ENCODE measurements at places on chromosomes 7 and 10.

DNA sequence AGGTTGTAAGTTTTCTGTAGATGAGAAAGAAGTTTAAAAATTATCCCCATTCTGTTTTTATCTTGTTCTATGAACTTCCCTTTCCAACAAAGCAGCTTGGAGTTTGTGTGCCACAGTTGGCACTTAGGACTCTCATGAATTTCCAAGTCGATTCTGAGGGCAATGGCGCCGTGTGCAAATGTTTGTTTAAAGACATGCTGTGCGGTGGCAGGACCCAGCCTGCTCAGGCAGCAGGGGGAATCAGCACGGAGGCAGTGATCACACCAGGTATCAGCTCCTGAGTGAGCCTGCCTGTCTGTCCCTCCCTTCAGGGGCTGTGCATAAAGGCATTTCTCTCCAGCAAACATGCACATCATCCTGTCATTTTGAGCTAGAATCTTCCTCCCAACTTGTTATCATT is 109.8 kb upstream of the WDR11 start:
- DNase-seq = no peak

DNA sequence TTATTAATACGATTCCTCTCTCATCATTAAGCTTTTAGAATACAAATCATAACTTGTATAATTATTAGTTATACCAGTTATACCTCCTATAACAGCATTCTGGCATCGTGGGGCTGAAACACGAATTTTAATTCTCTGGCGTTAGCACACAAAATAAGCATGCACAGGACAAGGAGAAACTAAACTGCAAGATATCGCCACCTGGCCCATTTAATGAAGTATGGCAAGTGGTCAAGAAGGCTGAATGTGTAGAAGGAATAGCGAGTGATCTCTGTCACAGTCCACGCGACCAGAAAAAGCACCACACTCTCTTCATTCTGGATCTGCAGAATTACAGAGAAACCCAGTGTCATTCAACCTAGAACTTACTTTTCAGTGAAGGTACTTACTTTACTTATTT is 18.1 kb downstream of the HACD1 start:
- no peak for DNase-seq

DNA sequence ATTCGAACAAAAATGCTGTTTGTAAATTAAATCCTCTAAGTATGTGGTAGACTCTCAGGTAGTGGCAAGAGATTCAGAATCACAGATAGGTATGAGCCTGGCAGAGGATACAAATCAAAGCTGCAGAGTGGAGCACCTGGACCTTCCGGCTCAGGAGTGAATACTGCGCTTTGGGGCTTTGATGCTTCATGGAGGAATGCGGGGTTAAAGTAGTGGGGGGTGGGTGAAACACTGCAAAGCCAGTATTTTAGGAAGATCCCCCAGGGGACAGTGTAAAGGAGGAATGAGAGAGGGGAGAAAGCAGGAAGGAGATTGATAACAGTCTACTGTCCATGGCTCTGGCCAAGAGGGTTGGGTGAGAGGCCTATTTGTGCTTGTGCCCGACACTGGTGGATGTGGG is 43.2 kb downstream of the CREB5 start:
- DNase-seq = no peak

- DNase-seq = no peak
These were observed 72.1 kb upstream of the STARD3NL start for GRCh38 chr7:38105874-38106483.

- DNase-seq = no peak
These were observed 73.0 kb upstream of the MKRN1 start for GRCh38 chr7:140552240-140552679.

- DNase-seq = no peak
These were observed 55.4 kb upstream of the KIAA1217 start for GRCh38 chr10:24153537-24153936.

- DNase-seq = no peak
These were observed 37.3 kb upstream of the PRSS1 start for GRCh38 chr7:142711746-142712616.

DNA sequence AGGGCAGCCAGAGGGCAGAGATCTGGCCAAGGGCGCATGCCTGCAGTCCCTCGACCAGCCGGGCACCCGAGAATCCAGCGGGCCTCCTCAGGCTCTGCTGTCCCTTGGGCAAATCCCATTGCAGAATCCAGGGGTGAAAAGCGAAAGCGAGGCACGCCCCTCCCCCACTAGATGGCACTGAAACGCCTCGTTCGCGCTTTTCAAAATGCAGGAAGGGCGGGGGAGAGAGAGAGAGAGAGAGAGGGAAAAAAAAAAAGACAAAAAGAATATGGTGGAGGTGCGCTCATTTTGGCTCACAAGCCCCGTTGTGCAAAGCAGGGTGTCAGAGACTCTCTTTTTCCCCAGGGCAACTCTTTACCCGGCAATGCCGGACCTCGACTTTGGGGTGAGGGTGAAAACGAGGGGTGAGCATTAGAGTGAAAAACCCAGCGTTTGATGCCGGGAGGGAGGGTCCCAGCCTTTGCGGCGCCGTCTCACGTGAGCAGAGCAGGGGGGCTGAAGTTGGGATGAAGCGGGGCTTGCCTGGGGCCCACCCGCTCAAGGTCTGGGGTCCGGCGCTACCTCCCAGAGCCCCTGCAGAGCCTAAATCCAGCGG is 2.5 kb upstream of the TMEM178B start:
- DNase-seq = peak; percentile 21

DNA sequence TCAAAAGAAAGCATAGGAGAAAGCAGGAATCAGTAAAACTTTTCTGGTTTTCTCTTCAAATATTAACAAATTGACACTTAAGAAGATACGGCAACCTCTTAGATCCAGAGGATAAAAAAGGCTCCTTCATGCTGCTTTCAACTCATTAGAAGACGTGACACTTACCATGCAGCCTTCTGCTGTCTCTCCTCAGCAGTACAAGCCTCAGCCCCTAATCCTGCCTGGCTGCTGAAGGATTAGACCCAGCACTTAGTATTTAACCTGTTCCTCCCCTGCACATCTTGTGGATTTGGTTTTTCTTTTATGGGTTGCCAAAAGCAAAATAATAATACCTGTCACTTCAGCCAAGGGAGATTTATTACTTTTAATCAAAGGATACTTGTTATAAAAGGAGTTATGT is 108.4 kb downstream of the LYZL1 start:
- DNase-seq = no peak

DNA sequence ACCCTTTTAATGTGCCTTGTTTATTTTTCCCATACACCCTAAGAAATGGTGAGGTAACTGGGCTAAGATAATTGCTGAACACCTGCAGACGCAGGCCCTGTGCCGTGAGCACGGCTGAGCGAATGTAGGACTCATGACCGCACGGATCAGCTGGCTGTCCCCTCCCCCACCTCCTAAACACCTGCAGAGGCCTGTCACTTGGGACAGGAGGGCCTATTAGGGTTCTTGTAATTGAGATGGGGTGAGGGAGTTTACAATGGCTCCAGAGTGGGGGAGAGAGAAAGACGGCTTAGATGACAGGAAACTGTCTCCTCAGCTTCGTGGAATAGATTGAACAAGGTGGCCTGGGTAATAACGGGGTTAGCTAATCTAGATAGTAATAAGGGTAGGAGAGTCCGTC is 291.7 kb upstream of the HABP2 start:
- DNase-seq = no peak

GRCh38 chr7:74489997-74490945 is 36.6 kb downstream of the GTF2IRD1 start:
- no peak for DNase-seq

DNA sequence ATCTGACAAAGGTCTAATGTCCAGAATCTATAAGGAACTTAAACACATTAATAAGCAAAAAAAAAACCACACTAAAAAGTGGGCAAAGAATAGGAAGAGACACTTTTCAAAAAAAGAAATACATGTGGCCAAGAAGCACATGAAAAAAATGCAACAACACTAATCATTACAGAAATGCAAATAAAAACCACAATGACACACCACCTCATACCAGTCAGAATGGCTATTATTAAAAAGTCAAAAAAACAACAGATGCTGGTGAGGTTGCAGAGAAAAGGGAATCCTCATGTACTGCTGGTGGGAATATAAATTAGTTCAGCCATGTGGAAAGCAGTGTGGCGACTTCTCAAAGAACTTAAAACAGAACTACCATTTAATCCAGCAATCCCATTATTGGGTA is 119.0 kb downstream of the LMBR1 start:
- DNase-seq = no peak

DNA sequence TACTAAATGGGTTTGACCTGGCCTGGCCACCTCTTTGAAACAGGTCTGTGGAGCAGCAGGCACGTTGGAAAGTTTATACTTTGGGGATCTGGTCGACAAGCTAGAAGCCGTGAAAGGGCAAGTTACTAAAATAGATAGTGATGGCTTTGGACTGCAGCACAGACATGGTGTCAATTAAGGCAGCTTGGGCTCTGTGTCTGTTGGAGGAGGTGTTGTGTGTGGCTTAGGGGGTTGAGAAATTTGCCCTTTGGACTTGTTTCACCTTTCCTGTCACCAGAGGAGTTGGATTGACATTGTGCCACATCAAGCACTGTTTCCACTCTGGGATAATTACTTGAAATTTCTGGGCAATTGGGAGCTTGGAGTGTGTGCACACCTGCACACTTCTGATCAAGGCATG is 251.8 kb upstream of the MKI67 start:
- DNase-seq = no peak

GRCh38 chr10:110773693-110774068 is 98.0 kb upstream of the PDCD4 start:
- DNase-seq = no peak

DNA sequence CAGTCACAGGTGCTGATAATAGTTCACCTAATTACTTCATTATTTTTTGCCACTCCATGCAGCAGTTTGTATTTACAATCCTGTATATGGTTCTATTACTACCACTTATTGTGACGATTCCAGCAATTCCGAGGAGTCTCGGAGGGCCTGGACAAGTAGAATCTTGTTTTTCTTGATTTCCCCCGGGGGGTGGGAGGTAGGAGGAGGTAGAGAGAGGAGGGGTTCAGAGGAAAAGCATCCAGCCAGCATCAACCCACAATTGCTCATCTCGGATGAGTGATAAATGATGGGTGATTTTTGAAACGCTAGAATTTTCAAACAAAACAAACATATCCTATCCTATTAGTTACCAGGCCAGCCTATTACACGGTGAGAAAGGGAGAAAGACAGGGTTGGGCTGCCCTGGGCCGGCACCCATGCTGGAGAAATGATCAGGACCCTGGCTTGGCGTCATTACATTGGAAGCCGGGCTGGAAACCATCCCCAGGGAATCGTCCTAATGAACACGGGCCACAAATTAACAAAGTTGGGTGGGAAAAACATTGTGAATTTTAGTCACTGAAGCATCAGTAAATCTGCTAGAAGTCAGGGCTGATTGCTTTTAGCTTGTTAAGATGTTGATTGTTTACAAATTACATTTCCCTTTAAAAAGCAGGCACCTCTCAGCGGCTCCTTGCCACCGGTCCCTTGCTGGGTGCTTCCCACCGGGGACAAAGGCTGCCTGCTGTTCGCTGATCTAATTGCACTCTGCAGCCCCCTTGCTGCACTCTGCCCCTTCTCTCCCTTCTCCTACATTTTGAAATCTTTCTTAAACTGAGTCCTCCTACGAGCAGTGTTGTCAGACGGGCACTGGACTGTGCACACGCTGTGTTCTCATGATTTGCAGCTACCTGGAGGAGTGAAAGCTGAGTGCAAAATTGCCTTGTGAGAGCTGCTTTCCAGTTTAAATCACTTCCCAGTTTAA is 95.5 kb downstream of the FAM204A start:
- DNase-seq = no peak

DNA sequence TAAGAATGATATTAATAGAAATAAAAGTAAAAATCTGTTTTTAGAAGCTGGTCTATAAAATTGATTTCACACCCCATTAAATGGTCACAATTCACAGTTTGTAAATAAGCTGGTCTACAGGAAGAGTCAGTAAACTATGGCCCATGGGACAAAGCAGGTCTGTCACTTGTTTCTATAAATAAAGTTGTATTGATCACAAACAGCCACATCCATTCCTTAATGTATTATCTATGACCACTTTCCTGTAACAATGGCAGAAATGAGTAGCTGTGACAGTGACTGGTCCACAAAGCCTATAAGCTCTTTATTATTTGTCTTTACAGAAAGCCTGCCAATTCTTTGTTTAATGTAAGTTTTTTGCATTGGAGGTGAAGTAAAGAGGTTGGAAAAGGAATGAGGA is 114.5 kb downstream of the SEMA3E start:
- no peak for DNase-seq

DNA sequence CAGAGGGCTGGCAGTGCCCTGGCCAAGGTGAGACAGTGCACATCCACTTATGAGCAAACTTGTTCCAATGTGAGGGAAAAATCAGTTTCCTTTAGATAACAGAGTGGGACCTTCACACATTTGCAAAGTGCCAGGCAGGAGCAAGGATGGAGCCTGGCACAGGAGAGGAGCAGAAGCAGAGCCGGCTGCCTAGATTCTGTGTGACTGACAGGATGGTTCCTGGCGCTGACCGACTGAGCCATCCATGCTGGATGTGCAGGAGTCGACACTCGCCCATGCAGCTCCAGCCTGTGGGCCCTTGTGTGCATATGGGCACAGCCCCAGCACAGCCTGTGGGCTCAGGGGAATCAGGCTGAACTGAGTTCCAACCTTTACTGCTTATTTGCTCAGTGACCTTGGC is 346.5 kb downstream of the GRID1 start:
- no peak for DNase-seq

- no peak for DNase-seq
These were observed 22.8 kb downstream of the FAM107B start for GRCh38 chr10:14751921-14752320.

DNA sequence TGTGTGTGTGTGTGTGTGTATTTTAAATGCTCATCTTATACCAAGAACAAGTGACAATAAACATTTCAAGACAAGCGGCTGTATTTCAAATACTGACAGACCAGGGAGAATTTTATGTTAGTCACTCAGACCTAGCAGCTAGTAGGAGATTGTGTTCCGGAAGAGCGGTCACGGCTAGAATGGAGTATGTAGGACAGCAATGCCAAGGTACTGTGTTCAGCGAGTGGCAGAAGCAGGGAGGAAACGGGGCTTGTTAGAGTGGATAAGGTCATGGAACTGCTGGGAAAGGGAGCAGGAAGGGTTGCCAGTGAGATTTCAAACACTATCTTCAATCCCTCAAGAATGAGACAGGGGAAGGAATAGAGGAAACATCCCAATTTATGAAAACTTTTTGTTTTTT is 260.5 kb upstream of the PITRM1 start:
- no peak for DNase-seq

GRCh38 chr10:75294866-75295701 is 59.3 kb upstream of the COMTD1 start:
- peak; percentile 31 for DNase-seq

GRCh38 chr7:141242568-141242967 is 168.7 kb downstream of the TMEM178B start:
- DNase-seq = no peak

- DNase-seq = no peak
These were observed 27.9 kb downstream of the MYPN start for GRCh38 chr10:68137171-68137570.

DNA sequence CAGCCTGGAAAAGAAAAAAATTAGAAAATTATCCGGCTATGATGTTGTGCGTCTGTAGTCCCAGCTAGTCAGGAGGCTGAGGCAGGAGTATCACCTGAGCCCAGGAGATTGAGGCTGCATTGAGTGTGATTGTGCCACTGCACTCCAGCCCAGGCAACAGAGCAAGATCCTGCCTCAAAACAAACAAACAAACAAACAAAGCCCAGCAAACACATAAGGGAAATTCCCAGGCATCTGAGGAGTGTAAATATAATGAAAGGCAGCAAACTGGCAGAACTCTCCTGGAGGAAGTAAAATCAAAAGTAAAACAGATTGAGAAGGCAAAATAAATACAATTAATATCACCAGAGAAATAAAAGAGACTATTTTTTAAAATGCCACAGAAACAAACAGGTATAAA is 84.5 kb upstream of the ITGB1 start:
- no peak for DNase-seq

- no peak for DNase-seq
These were observed 22.0 kb downstream of the ADRA2A start for GRCh38 chr10:111098679-111099437.

Measured in T-helper 1 cell (primary cell).